ENCODE measurements at places on chromosomes 7 and 10.

GRCh38 chr7:155843426-155844018 lies 31.3 kb upstream of the SHH start:
- DNase-seq = no peak

DNA sequence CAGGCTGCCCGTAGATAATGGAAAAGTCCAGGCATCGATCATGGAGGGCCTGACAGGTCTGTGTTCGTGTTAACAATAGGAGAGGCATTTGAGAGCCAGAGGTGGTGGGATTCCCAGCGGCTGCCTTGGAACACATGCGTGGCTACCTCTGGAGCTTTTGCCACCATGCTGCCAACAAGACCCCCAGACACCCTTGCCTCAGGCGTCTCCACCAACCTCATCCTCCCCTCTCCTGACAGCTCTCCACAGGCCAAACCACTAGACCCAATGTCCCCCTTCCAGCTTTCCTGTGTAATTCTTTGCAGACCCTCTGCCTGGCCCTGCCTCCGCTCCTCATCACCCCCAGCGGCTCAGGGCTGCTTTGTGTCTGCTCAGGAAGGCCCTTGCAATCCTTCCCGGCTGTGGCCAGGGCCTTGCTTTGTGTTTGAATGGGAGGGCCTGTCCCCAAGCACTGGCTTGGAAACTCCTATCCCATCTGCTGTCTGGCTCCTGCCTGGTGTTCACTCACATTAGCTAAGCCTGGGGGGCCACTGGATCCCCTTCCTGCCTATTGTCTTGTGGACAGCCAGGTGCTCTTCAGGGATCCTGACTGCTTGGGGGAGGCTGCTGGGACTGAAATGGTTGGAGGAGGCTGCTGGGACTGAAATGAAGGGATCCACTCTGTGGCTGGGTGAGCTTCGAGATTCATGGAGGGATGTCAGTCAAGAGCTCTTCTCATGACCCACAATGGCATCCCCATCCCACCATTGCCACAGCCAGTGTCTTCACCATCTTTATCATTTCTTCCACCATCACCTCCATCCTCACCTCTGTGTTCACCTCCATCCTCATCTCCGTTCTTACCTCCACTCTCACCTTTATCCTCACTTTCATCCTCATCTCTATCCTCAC lies 60.8 kb upstream of the ELN start:
- DNase-seq = peak; percentile 28

- DNase-seq = no peak
Observed at GRCh38 chr7:127954357-127954748, 76.9 kb downstream of the LRRC4 start.

DNA sequence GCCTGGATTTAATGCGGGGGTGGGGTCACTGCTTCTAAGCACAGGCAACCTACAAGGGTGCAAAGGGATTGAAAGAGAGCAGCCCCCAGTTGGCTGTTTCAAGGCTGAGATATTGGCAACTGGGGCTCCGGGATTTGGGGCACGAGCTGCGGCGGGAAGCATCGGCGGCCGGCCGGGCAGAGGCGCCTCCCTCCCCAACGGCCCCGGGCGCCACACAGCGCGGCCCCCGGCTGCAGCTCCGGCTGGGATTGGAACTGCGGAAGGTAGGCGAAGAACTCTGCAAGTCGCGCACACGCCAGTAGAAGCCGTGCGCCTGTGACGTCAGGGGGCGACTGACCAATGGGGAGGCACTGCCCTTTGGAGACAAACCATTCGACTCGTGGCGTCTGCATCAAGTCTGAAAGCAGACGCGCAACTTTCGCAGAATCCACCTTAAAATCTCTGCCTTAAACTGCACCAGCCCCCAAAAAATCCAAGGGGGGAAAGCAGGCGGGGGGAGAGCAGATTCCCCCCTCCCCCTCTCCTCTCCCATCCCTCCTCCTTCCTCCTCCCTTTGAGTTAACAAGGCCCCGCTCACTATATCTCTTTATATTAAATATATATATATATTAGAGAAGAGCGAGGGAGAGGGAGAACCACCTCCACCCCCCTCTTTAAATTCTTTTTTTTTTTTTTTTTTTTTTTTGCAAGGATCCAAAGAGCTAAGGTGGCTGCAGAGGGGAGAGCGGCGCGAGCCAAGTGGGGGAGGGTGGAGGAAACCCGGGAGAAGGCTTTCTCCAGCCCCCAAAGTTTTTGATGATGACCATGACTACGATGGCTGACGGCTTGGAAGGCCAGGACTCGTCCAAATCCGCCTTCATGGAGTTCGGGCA lies at the start of gene DLX6:
Gene DLX6 (plus strand): TSS at position 371 of the 872 bp plus-strand sequence. CDS start 425 bp downstream, at position 796.
- DNase-seq = peak; percentile 87

- DNase-seq = peak; percentile 50
Observed at GRCh38 chr10:68348265-68348741, 15.6 kb upstream of the PBLD start.

- DNase-seq = no peak
Observed at GRCh38 chr7:121505540-121506182, 109.6 kb upstream of the FAM3C start.

GRCh38 chr10:133372507-133372906 lies 647 bp downstream of the ECHS1 start:
- DNase-seq = no peak

- DNase-seq = no peak
Observed at GRCh38 chr7:19056305-19056704, 61.1 kb downstream of the TWIST1 start.

GRCh38 chr10:71059054-71059818 lies 153.1 kb upstream of the UNC5B start:
- DNase-seq = no peak

- DNase-seq = no peak
Observed at GRCh38 chr10:47092831-47093230, 181.6 kb downstream of the PTPN20 start.

DNA sequence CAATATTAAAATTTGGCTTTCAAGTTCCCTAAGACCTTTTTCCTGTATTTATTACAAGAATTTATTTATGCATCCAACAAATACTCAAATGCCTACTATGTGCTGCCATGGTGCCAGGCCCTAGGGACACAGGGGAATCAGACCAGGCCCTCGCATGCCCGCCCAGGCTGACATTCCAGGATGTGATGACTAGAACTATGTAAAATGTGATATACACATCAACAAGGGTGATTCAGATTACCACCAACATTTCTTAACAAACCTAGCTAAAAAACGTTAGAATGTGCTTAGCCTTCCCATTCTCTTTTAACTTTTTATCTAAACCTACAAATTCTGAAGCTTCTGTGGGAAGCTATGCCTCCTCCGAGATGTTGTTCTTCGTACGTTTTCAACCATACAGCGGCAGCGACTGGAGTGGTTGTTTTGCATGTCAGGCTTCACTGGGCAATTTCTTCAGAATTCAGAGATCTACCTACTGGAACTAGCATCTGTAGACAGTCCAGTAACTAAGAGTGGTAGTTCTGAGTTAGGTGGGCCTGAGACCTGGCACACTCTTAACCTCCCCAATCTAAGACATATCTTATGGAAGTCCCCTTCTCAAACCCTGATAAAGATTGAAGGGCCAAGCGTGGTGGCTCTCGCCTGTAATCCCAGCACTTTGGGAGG lies 22.1 kb downstream of the GNA12 start:
- DNase-seq = peak; percentile 87

- no peak for DNase-seq
Observed at GRCh38 chr7:148031811-148032210, 558.8 kb upstream of the C7orf33 start.

- no peak for DNase-seq
Observed at GRCh38 chr7:157414702-157415096, 77.9 kb downstream of the DNAJB6 start.

DNA sequence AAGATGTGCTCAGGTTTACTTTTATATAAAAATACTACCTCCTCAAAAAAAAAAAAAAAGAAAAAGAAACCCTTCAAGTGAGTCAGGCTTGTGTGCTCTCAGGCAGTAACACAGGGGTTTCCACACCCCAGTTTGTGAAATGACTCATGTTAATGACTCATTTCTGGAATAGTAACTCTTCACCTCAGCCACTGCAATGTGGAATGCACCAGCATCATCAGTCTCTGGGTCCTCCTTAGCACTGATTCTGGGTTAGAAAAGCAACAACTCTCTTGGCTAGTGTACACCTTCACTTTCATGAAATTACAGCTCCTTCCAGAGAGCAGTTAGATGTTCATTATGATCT lies 110.6 kb downstream of the EMX2 start:
- DNase-seq = peak; percentile 79

GRCh38 chr10:88019753-88020152 lies 156.3 kb downstream of the PTEN start:
- DNase-seq = no peak
